ENCODE measurements at places on chromosomes 12 and 14.

DNA sequence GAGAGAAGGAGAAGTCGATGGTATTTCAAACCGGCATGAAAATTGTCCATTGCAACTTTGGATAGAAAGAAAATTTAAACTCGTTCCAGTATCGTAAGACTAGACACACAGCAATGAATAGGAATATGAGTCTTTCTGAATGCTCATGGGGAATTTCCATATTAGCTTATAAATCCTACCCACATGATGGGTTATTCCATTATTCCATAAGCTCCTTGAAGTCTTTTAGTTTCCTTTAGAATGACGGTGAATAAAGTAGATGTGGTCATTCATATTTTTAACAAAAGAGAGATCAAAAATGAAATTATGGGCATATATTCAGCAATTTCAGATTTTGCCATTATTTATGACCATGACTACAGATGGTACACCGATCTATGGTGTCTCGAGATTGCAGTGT is 163.4 kb upstream of the HMGA2 start:
- DNase-seq = no peak

DNA sequence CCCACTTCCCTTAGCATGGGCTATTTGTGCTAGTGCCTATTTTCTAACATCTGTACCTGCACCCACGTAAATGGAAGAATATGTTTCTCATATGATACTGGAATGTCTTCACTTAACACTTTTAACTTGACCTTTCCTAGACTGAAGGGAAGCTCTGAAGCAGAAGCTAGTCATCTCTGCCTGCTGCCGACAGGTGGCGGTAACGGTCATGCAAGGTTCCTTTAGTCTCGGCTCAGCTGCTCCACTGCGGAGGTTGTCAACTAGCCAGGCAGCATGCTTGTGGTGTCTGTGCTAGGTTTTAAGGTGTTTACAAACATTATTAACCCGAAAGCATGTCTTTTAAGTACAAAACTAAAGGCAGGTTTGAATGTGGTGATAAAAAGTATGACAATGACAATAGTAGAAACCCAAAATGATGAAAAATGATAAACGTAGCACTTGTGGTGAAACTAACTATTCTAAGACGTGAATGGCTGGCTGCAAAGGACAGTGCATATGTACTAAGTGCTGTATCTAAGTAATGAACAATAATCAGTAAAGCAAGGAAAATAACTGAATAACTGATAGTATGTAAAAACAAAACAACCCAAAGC is 117.2 kb downstream of the GRIN2B start:
- DNase-seq = peak; percentile 83

GRCh38 chr12:65335021-65335714 is 56.7 kb downstream of the MSRB3 start:
- DNase-seq = no peak

DNA sequence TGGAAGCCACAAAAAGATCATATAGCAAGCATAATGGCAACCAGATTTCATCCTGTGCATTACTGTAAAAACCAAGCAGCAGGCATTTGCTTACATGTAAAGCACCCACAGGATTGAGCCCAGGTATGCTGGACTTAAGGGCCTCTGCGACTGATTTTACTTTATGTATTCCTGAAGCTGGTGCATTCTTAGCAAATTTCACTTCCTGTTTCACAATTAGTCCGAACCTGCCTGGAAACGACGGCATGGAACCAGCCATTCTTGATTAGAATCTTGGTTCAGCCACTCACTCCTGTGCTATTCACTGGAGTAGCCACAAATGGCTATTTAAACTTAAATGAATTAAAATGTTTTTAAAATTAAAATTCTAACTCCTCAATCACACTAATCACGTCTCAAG is 239.2 kb downstream of the NUAK1 start:
- DNase-seq = no peak

- no peak for DNase-seq
Observed at GRCh38 chr12:131836193-131836592, 8.0 kb downstream of the MMP17 start.

- no peak for DNase-seq
Observed at GRCh38 chr14:68397371-68397811, 395.5 kb downstream of the ZFP36L1 start.

DNA sequence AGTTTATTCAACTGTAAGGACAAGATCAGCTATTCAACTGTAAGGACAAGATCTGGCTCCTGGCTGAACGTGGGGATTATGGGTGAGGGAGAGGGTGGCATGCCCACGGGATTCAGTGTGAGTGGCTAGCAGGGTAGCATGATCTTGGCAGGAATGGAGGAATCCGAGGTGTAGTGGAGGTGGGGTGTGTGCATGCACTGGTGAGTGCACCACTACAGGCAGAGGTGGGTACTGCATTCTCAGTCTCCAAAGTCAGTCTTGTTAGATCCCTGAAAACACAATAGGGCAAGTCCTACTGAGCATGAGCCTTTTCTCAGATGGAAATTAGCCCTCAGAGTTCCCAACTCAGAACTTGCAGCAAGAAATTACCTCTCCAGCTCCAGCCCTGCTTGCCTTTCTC is 32.2 kb upstream of the DCD start:
- no peak for DNase-seq

GRCh38 chr12:67648521-67649260 is at the start of gene DYRK2:
DYRK2 (plus strand) TSS chr12:67648745; CDS start chr12:67649134, 389 bp downstream.
- DNase-seq = peak; percentile 80

- no peak for DNase-seq
Observed at GRCh38 chr12:51751661-51752060, 96.9 kb downstream of the FIGNL2 start.

DNA sequence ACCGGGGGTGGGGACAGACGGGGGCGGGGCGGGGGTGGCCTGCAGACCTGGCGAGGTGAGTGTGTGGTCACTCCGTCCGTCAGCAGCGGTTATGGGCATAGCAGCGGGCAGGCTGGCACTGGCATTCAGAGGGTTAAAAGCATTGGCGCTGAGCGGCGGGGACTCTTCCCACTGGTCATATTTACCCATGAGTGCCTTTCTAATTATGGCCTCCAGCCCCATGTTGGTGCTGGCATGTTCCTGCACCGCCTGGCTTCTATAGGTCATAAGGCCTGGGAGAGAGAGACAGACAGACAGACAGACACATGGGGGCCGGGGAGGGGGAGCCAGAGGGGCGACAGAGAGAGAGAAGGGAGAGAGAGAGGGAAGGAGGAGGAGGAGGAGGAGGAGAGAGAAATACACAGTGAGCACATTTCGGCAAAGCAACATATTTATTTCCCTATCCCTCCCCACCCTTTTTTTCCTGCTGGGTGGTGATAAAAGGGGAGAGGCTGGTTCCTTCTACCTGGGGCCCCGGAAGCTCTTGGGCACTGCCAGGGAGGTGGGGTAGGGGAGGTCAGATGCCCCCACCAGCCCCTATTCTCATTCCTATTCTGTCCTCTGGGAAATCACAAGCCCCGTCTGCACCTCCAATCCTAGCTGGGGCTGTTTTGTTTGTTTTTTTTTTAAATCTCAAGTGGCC is 32.6 kb downstream of the RFLNA start:
- DNase-seq = no peak

DNA sequence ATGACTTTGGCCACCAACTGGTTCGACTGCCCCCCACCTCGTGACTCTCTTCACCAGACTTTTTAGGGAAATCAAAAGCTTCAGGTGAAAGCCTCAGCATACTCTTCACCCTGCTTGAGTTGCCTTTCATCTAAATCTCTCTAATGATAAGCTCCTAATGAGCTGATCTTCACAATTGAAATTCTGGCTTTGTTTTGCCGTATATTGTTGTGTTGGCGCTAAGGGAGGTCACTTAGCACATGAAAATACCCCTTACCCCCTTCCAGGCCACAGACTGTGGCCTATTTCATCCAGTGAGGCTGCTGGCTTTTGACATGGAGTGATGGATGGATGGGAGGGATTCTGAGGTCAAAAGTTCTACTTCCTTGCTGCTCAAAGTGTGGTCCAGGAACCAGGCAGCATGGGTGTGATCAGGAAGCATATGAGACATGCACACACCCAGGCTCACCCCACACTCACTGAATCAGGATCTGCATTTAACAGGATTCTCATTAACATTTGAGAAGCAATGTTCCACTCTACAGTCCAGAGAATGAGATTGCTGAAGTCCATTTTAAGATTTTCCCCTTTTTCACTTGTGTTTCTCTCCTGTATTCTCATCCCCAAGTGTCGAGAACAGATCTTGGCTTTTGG is 131.4 kb downstream of the DACT1 start:
- DNase-seq = no peak

- DNase-seq = no peak
Observed at GRCh38 chr12:78306236-78306635, 475.5 kb downstream of the NAV3 start.

GRCh38 chr12:64452559-64453329 is 824 bp downstream of the TBK1 start:
- DNase-seq = peak; percentile 51

DNA sequence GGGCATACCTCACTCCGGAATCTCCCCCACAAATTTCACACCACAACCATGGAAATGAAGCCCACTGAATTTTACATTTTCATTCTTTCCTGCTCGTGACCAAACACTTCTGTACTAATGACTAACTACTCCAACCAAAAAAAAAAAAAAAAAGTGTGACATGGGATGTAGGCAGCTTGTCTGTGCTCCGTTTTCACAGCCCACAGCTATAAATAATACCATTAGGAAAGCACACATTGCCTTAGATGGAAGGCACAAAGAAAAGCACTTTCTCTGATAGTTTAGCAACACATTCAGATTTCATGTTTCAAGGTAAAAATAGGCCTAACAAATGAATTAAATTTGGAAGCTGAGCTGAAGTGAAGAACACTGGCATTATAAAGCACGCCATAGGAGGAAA is 42.5 kb downstream of the DUSP6 start:
- no peak for DNase-seq

DNA sequence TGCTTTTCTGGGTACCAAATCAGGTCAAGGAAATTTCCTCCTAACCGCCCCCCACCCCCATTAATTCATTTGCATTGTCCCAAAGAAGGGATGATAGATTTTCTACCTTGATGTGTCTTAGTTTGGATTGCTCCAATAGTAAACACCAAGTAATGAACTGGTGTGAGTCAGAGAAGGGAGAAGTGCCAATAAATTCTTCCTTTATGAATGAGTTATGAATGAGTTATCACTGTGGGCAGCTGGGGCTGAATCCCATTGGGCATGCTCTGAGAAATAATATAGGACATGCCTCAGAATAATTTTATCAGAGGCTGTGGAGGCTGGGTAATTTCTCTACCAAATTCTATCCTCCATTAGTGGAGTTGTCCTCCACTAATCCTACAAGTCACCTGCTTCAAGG is 277.9 kb upstream of the FLRT2 start:
- no peak for DNase-seq

- DNase-seq = peak; percentile 84
Observed at GRCh38 chr14:104881369-104881979, 16.4 kb downstream of the CEP170B start.

DNA sequence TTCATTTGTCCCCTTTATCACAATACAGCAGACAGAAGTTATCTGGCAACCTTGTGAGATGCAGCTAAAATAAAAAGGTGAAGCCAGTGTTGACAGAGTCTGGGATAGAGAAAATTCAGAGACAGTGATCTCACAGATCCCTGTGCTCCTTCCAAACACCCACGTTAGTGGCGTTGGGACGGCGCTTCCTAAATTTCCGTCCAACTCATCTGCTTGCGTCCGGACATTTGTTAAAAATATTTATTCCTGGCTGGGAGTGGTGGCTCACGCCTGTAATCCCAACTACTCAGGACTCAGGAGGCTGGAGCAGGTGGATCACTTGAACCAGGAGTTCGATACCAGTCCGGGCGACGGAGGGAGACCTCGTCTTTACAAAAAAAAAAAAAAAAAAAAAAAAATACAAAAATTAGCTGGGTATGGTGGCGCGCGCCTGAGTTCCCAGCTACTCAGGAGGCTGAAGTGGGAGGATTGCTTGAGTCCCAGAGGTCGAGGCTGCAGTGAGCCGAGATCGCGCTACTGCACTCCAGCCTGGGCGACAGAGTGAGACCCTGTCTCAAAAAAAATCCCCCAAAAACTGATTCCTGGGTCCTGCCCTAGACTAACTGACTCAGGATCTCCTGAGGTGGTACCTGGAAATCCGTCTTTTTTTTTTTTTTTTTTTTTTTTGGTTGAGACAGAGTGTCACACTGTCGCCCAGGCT is 708 bp upstream of the TCTN1 start:
- DNase-seq = no peak

- no peak for DNase-seq
Observed at GRCh38 chr12:118842866-118843265, 138.5 kb upstream of the SRRM4 start.

DNA sequence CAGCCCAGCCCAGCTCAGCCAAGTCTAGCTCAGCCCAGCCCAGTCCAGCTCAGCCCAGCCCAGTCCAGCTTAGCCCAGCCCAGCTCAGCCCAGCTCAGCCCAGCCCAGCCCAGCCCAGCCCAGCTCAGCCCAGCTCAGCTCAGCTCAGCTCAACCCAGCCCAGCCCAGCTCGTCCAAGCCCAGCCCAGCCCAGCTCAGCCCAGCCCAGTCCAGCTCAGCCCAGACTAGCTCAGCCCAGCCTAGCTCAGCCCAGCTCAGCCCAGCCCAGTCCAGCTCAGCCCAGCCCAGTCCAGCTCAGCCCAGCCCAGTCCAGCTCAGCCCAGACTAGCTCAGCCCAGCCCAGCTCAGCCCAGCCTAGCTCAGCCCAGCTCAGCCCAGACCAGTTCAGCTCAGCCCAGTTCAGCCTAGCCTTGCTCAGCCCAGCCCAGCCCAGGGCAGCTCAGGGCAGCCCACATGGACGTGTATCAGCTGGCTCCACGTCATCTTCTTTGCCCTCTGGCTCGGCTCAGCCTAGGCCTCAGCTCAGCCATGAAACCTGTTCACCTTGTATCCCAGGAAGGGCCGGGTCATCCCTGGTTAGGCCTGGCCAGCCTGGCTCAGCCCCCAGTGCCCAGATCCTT is 185.6 kb downstream of the TMEM121 start:
- no peak for DNase-seq

DNA sequence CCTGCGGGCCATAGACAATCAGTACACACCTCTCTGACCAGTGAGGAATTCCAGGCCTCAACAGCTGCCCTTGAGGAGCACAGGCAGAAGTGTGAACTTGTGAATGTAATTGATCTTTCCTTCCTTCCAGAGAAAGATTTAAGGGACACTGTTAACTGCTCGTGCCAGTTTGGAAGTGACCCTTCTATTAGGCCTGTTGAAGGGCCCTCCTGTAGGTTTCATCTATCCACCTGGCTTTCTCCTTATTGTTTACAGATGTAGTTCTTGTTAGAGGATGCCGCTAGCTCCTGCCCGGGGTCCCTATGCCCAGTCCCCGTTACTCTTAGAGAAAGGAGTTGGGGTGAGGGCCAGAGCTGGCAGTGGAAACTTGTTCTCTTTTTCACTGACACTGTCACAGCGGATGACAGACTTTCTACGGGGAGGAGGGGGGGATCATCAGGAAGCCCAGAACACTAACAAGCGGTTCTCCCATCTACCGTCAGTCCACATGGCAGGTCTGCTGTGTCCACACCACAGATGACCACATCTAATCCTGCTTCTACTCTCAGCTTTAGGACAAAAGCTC is 42.6 kb downstream of the SH2B3 start:
- no peak for DNase-seq

Data from NCI-H1105 treated with DMSO at 0.1 percent for 48 hours (cell line).